ENCODE measurements at places on chromosomes 1 and 21. TPM values are rescaled to one million over a fixed set of nuclear protein-coding genes. Genes with fewer than 3 reads are reported as not detected.

The KCND3 gene
- total RNA-seq = under 0.01 TPM

The NES gene
- 76.8 TPM for total RNA-seq

GRCh38 chr1:220887520-220888416 lies 8.5 kb downstream of the HLX start:
- no peak for DNase-seq

DNA sequence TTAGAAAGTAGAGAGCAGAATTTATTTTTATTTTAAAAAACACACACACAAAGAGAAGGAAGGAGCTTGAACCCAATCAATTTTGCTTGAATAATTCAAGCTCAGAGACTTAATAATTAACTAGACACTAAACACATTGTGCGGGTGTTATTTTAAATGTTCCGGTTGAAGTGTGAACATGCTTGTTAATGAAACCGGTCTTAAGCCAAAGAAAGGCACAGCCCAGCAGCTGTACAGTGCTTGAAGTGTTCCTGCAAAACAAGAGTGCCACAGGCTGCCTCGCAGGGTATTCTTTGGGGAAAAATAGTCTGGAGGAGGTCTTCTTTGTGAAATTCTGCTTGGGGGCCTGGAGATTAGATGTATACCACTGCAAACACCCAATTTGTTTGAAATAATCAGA lies 2.2 kb upstream of the CDC42BPA start:
- DNase-seq = no peak

GRCh38 chr1:116674751-116675150 lies 7.2 kb upstream of the IGSF3 start:
- no peak for DNase-seq

DNA sequence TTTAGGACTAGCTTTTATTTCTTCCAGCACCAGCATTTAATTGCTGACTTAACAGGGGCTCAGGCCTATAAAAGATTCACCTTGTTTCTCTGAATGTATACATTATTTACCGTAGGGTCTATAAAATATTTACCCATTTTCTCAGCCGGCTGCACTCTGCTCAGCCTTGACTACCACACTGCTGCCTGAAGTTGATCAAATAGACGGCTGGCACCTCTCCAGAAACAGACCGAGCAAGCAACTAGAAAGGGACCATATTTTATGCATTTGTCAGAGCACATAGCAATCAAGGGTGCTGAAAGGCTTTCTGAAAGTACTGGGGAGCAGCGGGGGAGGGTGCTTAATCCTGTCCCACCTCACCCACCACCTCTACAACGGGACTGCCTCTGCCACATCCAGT lies 64.7 kb upstream of the FGGY start:
- no peak for DNase-seq

Measured in kidney epithelial cell (primary cell).